ENCODE measurements at places on chromosomes 7 and 10.
A peak's percentile ranks its signal among the peaks of the same experiment; 100 is the strongest.

DNA sequence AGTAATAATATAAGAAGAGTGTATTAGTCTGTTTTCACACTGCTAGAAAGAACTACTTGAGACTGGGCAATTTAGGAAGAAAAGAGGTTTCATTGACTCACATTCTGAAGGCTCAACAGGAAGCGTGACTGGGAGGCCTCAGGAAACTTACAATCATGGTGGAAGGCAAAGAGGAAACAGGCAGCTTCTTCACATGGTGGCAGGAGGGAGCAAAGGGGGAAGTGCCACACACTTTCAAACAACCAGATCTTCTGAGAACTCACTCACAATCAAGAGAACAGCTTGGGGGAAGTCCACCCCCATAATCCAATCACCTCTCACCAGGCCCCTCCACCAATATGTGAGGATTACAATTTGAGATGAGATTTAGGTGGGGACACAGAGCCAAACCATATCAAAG lies 212.5 kb upstream of the HDAC9 start:
- no peaks in the 10 kb centered on the region for H3K4me1 ChIP-seq
- no peaks in the 10 kb centered on the region for H3K27me3 ChIP-seq
- H3K27ac ChIP-seq, result no peak overlapping the region
- no peak for DNase-seq

DNA sequence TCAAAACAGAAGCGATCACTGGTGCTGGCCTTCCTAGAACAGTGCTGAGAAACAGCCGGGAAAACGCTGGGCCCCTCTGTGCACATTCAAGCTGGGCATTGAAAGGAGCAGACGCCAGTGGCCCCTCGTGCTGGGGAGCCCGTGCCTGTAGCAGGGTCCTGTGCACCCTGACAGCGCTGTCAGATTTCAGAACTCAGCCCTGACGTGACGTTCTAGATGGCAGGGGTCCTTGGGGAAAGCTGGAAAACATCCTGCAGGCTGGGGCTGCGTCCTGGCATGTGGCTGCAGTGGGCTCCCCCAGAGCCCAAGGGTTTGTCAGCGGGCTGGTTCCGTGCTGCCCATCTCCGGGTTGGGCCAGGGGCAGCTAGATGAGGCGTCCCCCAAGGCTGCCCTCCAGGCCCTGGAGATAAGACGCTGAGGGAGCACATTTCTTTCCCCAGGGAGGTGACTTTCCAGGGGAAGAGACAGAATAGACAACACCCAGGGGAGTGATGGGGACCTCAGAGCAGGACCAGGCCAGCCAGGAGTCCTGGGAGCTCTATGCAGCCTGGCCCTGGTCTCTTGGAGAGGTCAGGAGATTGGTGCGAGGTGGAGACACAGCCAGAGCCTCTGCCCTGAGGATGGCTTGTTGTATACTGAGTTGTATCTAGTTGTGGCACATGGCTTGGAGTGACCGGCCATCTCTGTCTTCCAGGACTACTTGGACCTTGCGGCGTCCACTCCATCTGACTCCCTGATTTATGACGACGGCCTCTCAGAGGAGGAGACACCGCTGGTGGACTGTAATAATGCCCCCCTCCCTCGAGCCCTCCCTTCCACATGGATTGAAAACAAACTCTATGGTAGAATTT lies 12.1 kb upstream of the CSGALNACT2 start:
- no peak overlapping the region for H3K27ac ChIP-seq
- no peak overlapping the region for H3K4me3 ChIP-seq
- peaks cover 45% of the 10 kb centered on the region for H3K4me1 ChIP-seq

- no peaks in the 10 kb centered on the region for H3K27me3 ChIP-seq
- H3K27ac ChIP-seq, result no peak overlapping the region
- peaks cover 6% of the 10 kb centered on the region for H3K4me1 ChIP-seq
- no peaks in the 10 kb centered on the region for H3K36me3 ChIP-seq
These were observed 24.8 kb upstream of the INPP5A start for GRCh38 chr10:132512693-132513345.

- H3K27me3 ChIP-seq, result peaks cover 1% of the 10 kb centered on the region
- no peaks in the 10 kb centered on the region for H3K4me1 ChIP-seq
- peaks cover 3% of the 10 kb centered on the region for H3K36me3 ChIP-seq
- H3K4me3 ChIP-seq, result no peak overlapping the region
These were observed 107.0 kb downstream of the VIM start for GRCh38 chr10:17335065-17335464.

GRCh38 chr10:17660921-17661320 lies 17.0 kb downstream of the STAM start:
- H3K27ac ChIP-seq, result no peak overlapping the region
- H3K4me3 ChIP-seq, result no peak overlapping the region
- H3K4me1 ChIP-seq, result peaks cover 62% of the 10 kb centered on the region
- H3K36me3 ChIP-seq, result peaks cover 36% of the 10 kb centered on the region
- H3K27me3 ChIP-seq, result no peaks in the 10 kb centered on the region
- no peak for DNase-seq

DNA sequence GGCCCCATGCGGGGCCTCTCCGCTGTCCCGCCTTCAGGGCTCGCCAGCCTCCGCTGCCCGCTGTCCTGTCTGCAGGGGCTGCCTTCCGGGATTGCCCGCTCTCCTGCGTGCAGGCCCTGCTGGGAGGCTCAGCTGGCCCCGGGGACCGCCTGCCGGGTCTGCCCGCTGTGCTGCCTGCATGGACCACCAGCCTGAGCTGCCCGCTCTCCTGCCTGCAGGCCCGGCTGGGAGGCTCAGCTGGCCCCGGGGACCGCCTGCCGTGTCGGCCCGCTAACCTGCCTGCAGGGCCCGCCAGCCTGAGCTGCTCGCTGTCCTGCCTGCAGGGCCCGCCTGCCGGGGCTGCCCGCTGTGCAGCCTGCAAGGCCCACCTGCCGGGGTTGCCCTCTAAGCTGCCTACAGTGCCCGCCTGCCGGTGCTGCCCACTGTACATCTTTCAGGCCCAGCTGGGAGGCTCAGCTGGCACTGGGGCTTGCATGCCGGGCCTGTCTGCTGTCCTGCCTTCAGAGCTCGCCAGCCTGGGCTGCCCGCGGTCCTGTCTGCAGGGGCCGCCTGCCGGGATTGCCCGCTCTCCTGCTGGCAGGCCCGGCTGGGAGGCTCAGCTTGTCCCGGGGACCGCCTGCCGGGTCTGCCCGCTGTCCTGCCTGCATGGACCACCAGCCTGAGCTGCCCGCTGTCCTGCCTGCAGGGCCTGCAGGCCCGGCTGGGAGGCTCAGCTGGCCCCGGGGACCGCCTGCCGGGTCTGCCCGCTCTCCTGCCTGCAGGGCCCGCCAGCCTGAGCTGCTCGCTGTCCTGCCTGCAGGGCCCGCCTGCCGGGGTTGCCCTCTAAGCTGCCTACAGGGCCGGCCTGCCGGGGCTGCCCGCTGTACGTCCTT lies 165.1 kb downstream of the GLRX3 start:
- peak; percentile 53 for DNase-seq
- H3K4me3 ChIP-seq, result peak overlapping the region; percentile 71
- H3K27me3 ChIP-seq, result no peaks in the 10 kb centered on the region
- peaks cover 10% of the 10 kb centered on the region for H3K4me1 ChIP-seq

- H3K36me3 ChIP-seq, result no peaks in the 10 kb centered on the region
- no peaks in the 10 kb centered on the region for H3K4me1 ChIP-seq
- no peak overlapping the region for H3K27ac ChIP-seq
- DNase-seq, result no peak
These were observed 60.7 kb upstream of the TMEM72 start for GRCh38 chr10:44850356-44850934.

GRCh38 chr7:122884186-122884585 lies 2.1 kb downstream of the CADPS2 start:
- H3K4me3 ChIP-seq, result no peak overlapping the region
- no peaks in the 10 kb centered on the region for H3K36me3 ChIP-seq
- no peak overlapping the region for H3K27ac ChIP-seq
- no peak for DNase-seq
- H3K4me1 ChIP-seq, result peaks cover 6% of the 10 kb centered on the region

DNA sequence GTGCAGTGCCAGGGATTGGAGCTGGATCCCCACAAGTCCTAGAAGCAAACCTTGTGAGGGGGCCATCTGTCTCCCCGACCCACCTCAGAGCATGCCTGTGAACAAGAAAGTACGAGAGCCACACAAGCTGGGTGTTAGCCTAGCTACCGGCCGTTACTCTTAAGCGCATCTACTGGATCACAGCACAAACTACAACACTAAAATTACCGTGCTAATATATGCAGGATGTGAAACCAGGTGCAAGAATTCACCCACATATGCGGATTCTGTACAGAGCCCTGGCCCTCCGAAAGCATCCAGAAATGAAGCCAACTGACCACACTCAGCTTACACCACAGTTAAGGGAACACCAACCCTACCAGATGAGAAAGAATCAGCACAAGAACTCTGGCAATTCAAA lies 16.0 kb upstream of the PRSS1 start:
- H3K4me3 ChIP-seq, result no peak overlapping the region
- no peaks in the 10 kb centered on the region for H3K36me3 ChIP-seq
- no peak for DNase-seq
- H3K27ac ChIP-seq, result no peak overlapping the region
- H3K27me3 ChIP-seq, result no peaks in the 10 kb centered on the region

DNA sequence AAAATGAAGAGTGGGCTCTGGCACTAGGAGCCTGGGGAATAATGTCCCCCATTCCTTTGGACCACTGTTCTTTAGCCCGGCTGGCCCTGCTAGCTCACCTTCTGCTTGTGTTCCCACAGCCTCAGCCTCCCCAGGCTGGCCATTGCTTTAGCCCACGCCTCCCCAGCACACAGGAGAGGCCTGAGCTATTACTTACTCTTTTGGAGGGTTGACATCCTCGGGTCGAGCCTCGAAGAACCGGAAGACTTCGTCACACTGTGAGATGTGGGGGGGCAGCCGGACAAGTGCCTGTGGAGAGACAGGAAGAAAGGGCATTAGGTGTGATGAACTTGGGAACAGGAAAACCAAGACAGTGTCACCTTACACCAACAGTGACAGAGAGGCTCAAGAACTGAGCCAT lies 131.3 kb downstream of the SH3PXD2A start:
- peaks cover 1% of the 10 kb centered on the region for H3K4me1 ChIP-seq
- no peaks in the 10 kb centered on the region for H3K36me3 ChIP-seq
- H3K4me3 ChIP-seq, result no peak overlapping the region
- DNase-seq, result no peak
- no peaks in the 10 kb centered on the region for H3K27me3 ChIP-seq

- no peak for DNase-seq
- H3K36me3 ChIP-seq, result peaks cover 15% of the 10 kb centered on the region
- no peak overlapping the region for H3K27ac ChIP-seq
- H3K4me1 ChIP-seq, result peaks cover under 1% of the 10 kb centered on the region
- no peak overlapping the region for H3K4me3 ChIP-seq
These were observed 180.7 kb upstream of the KAT6B start for GRCh38 chr10:74645692-74646091.

DNA sequence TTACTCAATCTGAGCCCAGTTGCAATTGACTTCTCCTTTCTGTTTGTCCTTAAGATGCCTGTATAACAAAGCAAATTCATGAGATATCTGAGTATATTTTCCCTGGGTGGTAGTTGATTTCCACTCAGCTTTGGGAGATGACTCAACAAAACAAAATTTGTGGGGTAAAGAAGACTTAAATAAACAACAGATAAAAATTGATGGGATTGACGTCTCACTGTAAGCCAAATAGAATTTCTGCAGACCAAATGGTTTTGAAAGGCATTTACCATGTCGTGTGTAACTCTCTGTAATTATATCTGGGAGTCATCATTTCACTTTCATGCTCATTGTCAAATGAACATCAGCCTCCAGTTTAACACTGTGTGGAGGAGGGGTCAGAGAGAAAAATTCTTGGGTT lies 255.4 kb upstream of the MYO3A start:
- H3K36me3 ChIP-seq, result no peaks in the 10 kb centered on the region
- no peak for DNase-seq
- H3K4me3 ChIP-seq, result no peak overlapping the region
- no peaks in the 10 kb centered on the region for H3K4me1 ChIP-seq

GRCh38 chr7:22645418-22646181 lies 81.4 kb upstream of the IL6 start:
- DNase-seq, result no peak
- H3K27me3 ChIP-seq, result peaks cover 26% of the 10 kb centered on the region
- H3K27ac ChIP-seq, result no peak overlapping the region
- H3K4me1 ChIP-seq, result peaks cover 15% of the 10 kb centered on the region

DNA sequence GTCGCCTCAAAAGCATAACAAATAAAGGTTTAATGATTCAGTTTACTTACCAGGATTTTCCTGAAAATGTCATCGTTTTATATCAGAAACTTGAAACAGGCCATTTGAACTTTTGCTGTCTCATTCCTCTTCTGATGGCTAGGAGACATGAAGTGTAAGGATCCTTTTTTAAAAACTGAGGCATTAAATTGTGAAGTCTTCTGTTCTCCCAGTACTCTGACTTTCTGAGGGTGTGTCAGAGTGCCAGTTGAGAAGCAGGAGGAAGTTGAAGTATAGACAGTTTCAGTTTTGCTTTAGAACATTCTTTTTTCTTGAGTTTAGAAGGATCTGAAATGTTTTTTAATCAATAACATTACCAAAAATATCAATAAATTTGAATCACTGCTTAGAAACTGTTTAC lies at the start of gene SAMD9L:
Gene SAMD9L, minus strand, starts transcription at position 242 of the 400 bp plus-strand sequence. CDS start 12,414 bp downstream, outside the sequence.
- no peaks in the 10 kb centered on the region for H3K27me3 ChIP-seq
- peaks cover 11% of the 10 kb centered on the region for H3K36me3 ChIP-seq
- H3K4me1 ChIP-seq, result peaks cover 41% of the 10 kb centered on the region
- H3K4me3 ChIP-seq, result peak within 1 kb of the TSS; percentile 85
- peak within 1 kb of the TSS; percentile 87 for H3K27ac ChIP-seq
- DNase-seq, result no peak

DNA sequence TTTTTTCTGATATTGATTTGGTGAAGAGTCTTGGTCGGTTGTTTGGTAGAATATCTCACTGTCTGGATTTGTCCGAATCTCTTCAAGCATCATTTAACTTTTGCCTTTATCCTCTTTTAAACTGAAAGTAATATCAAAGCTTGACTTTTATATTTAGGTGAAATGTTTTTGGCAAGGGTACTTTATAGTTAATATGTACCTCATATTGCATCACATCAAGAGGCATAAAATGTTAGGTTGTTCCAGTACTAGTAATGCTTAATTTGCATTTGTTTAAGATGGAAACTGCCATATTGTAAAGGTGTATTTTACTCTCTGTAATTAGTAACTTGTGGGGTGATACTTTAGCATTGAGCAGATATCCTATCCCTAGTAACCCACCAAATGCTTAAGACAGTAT lies 17.1 kb upstream of the DDX21 start:
- H3K27me3 ChIP-seq, result no peaks in the 10 kb centered on the region
- no peak overlapping the region for H3K4me3 ChIP-seq
- no peak for DNase-seq
- peaks cover 17% of the 10 kb centered on the region for H3K4me1 ChIP-seq
- peaks cover 47% of the 10 kb centered on the region for H3K36me3 ChIP-seq

DNA sequence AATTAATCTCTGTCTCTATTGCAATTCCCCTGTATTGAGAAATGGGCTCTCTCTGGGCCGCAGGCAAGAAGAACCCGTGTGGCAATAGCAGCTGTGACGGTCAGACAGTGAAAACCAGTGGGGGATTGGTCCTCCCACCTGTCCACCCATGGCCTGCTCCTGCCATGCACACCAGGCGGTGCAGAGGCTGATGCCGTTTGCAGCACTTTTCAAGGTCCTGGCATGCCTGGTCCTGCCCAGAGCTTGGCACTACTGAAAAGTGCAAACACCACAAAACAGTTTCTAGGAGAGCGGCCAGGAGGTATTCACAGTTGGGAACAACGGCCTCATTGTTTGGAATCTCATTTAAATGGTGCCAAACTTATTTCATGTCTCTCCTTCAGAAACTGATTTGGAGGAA lies 41.5 kb downstream of the PSPH start:
- peaks cover 10% of the 10 kb centered on the region for H3K36me3 ChIP-seq
- no peak overlapping the region for H3K4me3 ChIP-seq
- no peak overlapping the region for H3K27ac ChIP-seq
- no peak for DNase-seq

GRCh38 chr10:104640339-104641186 lies 527 bp upstream of the SORCS3 start:
- H3K27me3 ChIP-seq, result peaks cover 65% of the 10 kb centered on the region
- DNase-seq, result no peak

All from activated naive CD8-positive, alpha-beta T cell treated with anti-CD3 and anti-CD28 coated beads, Interleukin-2, amount 50 U/mL, for 24 hours (primary cell).